ENCODE measurements at places on chromosomes 1 and 21.
A peak's percentile ranks its signal among the peaks of the same experiment; 100 is the strongest.

GRCh38 chr21:15301736-15302135 is 236.9 kb upstream of the NRIP1 start:
- DNase-seq, result no peak

- DNase-seq, result peak; percentile 85
These were observed at the start of gene PARP1 for GRCh38 chr1:226407497-226408284. Gene PARP1 (minus strand): TSS chr1:226408093. CDS start chr1:226407929, 164 bp downstream.

GRCh38 chr1:93690921-93691789 is 9.5 kb upstream of the BCAR3 start:
- no peak for DNase-seq

GRCh38 chr1:240207073-240207709 is 115.5 kb downstream of the FMN2 start:
- no peak for DNase-seq

DNA sequence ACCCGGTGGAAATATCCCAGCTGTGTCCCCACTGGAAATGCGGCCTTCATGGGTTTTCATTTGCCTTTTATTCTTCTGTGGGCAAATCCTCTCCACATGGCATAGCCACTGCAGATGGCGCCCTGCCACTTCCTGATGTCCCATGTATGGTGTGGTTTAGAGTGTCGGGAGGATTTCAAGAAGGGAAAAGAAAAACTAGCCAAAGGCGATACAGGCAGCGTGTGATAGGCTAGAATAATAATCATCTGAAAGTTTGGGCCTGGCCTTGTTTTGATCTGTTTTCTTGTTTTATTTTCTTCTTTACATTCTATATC is 123.6 kb downstream of the PEX14 start:
- no peak for DNase-seq

DNA sequence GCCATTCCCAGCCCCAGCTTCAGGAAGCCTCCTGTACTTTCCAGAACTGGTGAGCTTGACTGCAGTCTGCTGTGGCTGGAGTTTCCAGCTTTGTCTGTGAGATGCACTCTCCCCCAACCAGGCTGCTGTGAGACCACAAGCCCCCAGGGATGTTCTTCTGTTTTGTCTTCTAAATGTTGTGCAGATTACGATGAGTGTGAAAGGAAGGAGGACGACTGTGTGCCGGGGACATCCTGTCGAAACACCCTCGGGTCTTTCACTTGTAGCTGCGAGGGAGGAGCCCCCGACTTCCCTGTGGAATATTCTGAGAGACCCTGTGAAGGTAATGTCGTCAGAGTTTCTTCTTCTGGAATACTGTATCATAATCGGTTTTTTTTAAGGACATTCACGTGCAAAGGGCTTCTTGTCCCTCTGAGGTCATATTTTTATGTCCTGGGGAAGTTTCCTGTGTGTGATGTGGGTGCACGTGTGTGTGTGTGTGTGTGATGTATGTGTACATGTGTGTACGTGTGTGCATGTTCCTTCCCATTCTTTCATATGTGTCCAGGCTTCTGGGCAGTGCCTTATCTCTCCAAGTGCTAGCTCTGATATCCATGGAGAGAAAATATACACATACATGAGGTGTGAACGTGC is 49.9 kb downstream of the UMODL1 start:
- DNase-seq, result no peak

DNA sequence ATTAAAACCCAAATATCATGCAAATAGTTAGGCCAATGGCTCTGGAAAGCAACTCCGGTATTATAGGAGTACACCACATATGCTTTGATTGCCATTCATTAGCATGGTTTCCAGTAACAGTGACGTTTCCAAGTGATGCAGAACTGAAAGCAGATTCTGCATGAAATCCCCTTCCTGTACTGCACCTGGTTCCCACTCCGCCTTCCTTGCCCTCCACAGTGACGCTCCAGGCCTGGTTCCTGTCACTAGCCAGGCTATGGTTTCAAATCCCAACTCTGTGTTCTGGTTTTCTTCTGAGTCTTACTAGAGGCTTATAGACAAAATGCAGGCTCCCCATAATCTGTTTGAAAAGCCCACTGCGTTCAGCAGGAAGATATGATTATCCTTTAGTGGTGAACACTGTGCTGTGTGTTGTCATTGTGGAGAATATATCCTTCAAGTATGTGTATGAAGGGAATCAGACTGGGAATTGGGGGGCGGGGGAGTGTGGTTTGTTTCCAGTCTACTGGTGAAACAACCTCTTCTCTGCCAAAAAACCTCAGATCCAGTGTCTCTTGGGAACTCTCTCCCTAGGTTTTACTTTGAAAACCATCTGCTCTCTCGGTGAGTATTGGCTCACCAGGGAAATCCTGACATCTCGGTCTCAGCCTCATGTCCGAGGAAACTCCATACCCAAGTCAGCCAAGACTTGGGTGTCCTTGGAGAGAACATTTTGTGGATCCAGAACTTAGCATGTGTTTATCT is 78.7 kb downstream of the TYW3 start:
- no peak for DNase-seq

DNA sequence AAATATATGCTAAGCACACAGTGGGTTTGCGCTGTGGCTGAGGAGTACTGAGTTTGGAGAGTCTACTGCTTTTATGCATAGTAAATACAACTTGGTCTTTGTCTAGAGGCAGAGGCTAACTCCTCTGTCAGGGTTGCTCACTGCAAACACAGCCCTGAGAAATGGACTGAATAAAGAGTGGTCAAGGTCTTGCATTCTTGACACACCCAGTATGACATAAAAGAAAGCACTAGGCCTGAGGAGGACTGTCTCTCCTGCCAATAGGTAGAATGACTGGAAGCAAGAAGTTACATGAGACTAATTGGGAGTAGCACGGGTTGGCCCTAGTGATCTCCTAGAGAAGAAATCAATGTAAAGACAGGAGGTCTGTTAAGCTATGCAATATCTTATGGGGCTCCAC is 367.2 kb upstream of the B3GALT2 start:
- no peak for DNase-seq
